Myocyte (in vitro differentiated cells): ENCODE measurements at places on chromosomes 6 and 20. TPM values are rescaled to one million over a fixed set of nuclear protein-coding genes. Genes with fewer than 3 reads are reported as not detected.
A peak's percentile ranks its signal among the peaks of the same experiment; 100 is the strongest.

DNA sequence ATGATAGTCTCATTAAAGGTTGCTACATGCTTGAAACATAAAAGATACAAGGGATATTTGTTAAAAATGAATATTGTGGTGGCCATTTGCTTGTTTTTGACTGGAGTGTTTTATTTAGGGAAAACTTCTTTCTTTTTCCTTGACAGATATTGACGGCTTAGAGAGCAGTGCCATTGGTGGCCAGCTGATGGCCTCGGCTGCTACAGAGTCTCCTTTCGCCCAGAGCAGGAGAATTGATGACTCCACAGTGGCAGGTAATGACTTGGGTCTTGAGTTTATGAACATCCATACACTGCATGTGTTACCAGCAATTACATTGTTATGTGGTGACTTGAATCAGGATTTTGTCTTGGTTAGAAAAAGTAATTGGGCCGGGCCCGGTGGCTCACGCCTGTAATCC lies 67.5 kb upstream of the PBOV1 start:
- DNase-seq: no peak

Gene CNR1
- total RNA-seq: not detected in 2 replicates

GRCh38 chr6:87251225-87251624 lies 71.2 kb upstream of the SMIM8 start:
- no peak for DNase-seq

- no peak for DNase-seq
Measured at GRCh38 chr20:11130554-11131166, 456.9 kb upstream of the JAG1 start.

Gene PARD6B
- 0.19 and 0.47 TPM in 2 replicates for total RNA-seq

DNA sequence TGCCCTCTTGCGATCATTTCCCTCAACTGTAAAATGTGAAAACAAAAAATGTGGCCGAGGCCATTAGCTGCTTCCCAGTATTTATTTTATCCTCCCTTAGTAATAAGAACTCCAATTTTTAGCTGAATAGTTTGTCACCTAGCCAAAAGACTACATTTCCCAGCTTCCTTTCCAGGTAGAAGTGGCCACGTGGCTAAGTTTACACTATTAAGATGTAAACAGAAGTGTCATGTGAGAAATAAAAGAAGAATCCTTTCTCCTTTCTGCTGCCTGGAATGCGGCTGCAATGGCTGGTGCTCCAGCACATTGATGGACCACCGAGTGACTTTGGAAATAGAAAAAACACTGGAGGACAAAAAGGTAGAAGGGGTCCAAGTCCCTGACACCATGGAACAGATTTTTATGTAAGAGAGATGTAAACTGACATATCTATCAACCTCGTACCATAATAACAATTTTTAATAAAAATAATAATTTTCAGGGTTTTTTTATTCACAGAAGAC lies 268.8 kb downstream of the PKHD1 start:
- DNase-seq: no peak

Gene STAU1
- total RNA-seq: 80.7 and 84.7 TPM in 2 replicates

Gene DYNLT2
- total RNA-seq: 3.0 and 3.1 TPM in 2 replicates

DNA sequence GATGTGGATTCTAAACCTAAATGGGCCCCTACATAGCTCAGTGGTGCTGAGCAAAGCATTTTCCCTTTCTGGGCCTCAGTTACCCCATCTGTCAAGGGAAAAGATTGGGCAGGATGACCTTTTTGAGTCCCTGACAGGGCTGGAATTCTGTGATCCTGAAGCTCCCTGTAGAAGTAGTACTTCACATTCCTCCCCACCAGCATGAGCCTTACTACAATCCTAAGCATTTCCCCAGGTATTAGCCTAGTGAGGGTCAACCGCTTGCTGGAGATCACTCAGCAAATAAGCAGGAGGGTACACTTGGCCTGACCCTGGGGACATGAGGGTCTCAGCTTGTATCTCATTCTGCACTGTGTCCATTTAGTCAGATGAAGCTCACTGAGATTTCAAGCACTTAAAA lies 13.4 kb downstream of the NDRG3 start:
- DNase-seq: no peak

DNA sequence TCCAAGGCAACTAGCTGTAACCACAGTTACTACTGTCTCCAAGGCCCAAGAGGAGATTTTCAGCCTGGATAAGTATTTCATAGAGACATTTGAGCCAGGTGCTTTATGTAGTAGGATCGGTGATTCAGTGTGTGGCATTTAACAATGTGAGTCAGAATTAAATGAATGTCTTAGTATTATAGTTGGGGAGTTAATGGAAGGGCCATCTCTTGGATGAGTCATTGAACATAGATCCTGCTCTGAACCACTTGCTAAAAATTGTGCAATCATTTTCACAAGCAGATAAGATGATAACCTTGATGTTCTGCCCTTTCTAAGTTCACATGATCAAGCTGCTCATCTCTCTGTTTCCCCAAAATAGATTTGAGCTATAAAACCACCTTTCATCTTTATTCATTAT lies 668.9 kb upstream of the CITED2 start:
- DNase-seq: peak; percentile 80

DNA sequence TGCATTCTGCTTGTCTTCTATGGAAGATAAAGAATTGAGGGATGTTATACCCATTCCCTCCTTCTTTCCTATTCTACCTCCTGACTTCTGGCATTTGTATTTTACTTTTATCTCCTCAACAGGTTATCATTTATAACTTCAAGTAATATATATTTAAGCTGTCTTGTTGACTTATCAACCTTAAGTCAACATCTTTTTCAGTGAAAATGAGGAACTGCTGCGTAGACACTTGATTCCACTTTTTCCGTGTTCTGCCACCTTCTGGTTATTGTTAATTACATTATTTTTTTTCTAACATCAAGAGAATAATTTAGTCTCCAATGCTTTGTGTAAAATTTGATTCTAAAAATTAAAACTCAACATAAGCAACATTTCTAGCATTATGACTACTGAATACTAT lies 107.5 kb downstream of the PRKN start:
- no peak for DNase-seq

- peak; percentile 59 for DNase-seq
Measured at GRCh38 chr6:4352731-4353130, 217.4 kb upstream of the ECI2 start.

DNA sequence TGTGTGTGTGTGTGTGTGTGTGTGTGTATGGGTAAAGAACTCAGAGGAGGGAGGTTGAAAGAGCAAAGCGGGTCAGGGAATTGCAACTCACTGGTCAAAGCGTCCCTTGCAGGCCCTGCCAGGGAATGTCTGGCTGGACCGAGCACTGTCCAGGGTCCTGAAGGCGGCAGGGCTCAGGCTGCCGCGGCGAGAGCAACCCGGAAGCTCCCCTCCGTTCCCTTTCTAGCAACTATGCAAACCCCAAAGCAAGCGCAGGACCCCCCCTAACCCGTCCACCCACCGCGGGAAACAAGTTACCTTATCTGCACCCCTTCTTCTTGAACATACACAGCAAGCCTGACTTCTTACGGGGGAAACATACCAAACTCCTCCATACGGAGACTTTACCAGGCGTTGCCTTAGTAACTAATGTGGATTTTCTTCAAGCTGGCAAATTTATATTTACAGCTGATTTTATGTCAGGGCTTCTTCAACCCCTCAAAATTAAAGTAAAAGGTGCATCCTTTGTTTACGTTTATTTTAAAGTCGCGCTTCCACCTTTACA lies 538 bp upstream of the GRM1 start:
- peak; percentile 72 for DNase-seq

DNA sequence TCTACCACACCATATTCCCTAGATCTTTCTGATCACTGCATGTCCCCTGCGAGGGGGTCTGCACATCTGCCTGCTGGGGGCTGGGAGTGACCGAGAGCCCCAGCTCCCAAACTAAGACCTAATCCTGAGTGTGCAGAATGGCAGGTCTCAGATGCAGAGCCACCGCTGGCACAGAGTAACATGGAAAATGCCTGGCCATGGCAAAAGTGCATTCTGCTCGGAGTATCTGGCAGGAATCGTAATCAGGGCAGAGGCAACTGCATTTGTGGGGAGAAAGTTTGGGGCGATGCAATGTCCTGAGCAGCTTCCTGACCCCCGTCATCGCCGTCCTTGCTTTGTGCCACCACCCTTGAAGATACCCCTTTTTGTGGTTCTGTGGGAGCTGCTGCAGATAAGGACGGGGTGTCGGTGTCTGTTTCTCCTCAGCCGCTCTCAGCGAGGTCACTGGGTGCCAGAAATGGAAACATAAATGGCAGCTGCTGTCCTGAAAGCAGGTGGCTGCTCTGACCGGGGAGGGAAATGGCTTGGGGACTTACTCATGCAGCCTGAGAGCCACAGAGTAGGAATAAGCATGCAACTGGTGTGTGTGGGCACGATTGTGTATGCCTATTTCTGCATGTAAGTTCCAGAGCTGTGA lies 157.9 kb downstream of the LY86 start:
- DNase-seq: peak; percentile 97

Gene DDO
- total RNA-seq: 7.3 and 7.8 TPM in 2 replicates

GRCh38 chr6:130425537-130425936 lies 59.7 kb downstream of the TMEM200A start:
- DNase-seq: no peak

- no peak for DNase-seq
Measured at GRCh38 chr6:26170181-26170580, 83.0 kb downstream of the HFE start.

Gene PDYN
- total RNA-seq: not detected in 2 replicates

DNA sequence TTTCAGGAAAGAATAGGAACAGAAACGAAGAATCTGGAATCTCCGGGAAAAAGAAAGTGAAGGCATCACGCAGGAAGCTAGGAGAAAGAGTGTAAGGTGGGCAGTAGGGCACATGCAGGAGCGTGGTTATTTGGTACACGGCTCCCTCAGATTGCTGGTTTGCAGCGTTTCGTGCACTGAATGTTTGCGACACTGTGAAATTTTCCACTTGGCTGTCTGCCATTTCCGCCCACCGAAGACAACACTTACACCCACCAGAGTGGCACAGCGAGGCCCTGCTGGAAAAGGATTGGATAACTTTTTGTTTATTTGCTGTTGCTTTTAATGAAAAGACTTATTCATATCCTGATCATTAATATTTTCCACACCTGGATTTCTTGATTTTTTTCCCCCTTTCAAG lies 248.3 kb downstream of the GMPR start:
- no peak for DNase-seq

DNA sequence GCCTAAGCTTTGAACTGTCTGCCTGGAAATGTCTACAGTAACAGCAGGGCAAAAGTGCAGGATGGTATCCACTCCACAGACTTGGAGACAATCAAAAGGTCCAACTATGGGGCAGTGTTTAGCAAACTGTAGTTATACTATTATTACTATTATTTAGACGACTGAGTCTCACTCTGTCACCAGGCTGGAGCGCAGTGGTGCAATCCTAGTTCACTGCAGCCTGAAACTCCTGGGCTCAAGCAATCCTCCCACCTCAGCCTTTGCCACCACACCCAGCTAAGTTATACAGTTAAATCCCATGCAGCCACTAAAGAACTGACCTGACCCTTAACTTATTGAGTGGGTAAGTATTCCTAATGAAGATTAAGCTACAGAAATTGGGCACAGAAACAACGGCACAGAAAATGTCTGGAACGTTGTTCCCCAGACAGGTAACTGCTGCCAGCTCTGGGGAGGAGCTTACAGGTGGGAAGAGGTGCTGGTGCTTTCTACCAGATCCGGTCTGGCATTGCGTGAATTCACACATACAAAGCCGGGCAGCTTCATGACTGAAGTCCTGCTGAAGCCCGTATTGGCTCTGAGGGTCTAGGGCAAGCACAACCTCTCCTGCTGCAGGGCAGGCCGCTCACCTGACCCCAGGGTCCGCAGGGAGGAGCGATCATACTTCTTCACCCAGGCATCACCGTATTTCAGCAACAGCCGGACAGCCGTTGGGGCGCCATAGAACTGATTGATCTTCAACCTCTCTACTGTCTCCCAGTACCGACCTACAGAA lies 27.0 kb upstream of the APMAP start:
- DNase-seq: no peak

DNA sequence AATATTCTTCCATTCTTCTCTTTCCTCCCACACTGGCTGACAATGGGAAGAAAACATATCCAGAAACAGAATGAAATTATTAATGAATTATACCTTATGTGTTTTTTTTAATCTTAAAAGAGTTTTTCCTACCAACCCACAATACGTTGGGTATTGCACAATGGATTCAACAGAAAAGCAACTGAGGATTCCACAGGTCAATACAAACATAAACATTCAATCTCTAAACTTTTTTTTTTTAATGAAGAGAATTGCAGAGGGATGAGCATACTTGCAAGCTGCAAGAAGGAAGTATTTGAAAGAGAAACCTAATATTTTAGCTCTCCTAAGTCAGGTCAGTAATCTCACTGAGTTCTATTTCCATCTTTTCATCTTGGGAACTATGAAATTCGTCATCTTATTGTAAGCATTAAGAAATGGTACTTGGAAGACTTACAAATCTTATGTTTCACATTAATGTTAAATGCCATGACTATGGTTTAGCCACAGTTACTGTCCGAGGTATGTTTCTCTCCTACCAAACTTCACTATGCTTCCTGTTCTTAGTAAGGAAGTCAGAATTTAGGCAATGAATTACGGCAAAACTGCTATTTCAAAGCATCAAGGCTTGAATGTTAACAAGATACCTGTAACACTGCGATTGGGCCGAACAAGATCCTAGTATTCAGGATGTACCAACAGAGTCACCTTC lies 100.8 kb downstream of the HIVEP2 start:
- no peak for DNase-seq

DNA sequence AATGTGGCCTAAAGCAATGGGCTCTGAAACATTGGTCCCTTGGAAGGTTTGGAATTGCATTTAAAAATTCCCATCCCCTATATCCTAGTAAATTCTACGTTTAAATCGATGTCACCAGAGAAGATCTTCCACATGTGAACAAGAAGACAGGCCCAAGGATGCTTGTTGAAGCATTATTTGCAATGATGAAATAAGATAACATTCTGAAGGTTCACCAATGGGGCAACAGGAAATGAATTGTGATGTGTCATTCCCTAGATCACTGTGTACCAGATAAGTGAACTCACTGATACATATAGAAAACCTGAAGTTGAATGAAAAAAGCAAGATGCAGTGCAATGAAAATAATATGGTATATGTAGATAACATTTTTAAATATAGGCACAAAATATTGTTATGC lies 464.3 kb upstream of the BTBD3 start:
- no peak for DNase-seq

GRCh38 chr20:45325371-45325770 lies 17.3 kb upstream of the MATN4 start:
- peak; percentile 56 for DNase-seq

DNA sequence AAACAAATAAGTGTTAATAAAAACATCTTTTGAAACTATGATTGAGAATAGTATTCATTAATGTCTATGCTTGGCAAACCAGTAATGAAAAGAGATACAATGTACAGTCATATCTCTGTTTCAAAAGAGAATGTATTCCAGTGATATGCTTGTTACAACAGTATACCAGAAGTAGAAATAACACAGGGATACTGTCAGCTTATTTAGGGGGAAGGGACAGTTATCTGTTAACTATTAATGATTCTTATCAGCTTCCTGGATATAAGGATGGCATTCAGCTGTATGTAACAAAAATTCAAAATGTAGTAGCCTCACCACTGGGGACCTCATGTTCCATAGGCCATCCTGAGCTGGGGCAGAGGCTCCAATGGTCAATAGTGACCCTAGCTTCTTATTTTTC lies 103.8 kb upstream of the TBX18 start:
- no peak for DNase-seq
